Osteoblast (primary cell): ENCODE measurements at places on chromosomes 3 and 15. TPM values are rescaled to one million over a fixed set of nuclear protein-coding genes. Genes with fewer than 3 reads are reported as not detected.

Gene CISH
- 1.1 and 1.2 TPM in 2 replicates for total RNA-seq

DNA sequence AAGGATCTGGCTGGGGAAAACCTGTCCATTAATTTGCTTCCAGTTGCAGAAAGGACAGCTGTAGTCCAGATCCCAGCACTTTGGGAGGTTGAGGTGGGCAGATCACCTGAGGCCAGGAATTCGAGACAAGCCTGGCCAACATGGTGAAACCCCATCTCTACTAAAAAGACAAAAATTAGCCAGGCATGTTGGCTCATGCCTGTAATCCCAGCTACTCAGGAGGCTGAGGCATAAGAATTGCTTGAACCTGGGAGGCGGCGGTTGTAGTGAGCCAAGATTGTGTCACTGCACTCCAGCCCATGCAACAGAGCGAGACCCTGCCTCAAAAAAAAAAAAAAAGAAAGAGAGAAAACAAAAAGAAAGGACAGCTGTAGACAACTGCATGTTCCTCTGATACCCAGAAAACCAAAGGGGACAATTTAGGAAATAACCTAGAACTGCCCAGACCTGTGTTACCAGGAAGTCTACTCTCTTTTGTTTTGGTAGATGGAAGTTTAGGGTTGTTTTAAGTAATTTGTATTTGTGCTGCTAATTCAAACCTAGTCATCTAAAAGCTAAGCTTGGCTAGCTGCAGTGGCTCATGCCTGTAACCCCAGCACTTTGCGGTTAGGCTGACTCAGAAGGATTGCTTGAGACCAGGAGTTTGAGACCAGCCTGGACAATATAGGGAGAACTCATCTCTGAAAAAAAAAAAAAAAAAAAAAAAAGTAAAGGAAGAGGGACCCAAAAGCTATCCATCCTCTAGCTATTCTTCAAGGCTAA is 22.7 kb downstream of the EXD1 start:
- H3K4me1 ChIP-seq: peaks cover 3% of the 10 kb centered on the region
- H3K27ac ChIP-seq: no peak overlapping the region
- no peak for DNase-seq

- DNase-seq: no peak
- no peaks in the 10 kb centered on the region for H3K4me1 ChIP-seq
- peaks cover 10% of the 10 kb centered on the region for H3K27me3 ChIP-seq
- no peak overlapping the region for H3K27ac ChIP-seq
- no peak overlapping the region for H3K4me3 ChIP-seq
These were observed 189.8 kb upstream of the PROK2 start for GRCh38 chr3:71974786-71975185.

Gene AADACL2
- not detected in 2 replicates for total RNA-seq

DNA sequence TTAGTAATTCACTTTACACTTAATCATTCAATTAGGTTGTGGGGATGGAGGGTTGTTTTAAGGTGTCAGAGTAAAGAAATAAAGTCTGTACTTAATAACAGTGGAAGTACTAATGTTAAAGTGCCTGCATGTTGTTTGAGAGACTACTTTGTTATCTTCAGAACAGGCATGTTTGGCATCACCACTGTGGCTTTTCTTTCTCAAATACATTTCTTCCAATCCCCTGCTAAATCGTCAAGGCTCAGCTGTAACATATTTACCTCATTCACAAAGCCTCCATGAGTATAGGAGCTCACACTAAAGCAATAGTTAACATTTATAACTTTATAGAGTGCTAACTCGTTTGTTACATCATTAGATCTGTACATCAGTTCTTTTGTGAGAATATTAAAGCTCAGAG is 2.6 kb downstream of the TIMMDC1 start:
- H3K27me3 ChIP-seq: no peaks in the 10 kb centered on the region
- no peak for DNase-seq
- H3K27ac ChIP-seq: peak overlapping the region; percentile 14
- no peak overlapping the region for H3K4me3 ChIP-seq

DNA sequence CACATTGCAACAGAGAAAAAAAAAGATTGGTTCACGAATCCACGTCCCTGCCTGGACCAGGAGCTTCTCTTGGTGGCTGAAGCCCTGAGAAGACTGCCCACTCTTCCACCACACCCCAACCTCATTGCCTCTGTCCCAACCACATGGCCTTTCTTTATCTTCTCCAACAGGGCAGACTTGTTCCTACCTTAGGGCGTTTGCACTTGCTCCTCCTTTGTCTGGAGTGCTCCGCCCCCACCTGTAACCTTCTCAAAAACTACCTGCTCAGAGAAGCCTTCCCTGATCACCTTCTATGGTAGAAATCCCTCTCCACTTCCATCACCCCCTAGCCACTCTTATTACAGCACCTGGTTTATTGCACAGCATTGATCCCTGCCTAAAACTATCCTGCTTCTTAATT is 64.7 kb downstream of the ITGA11 start:
- H3K27me3 ChIP-seq: no peaks in the 10 kb centered on the region
- H3K4me3 ChIP-seq: no peak overlapping the region
- H3K36me3 ChIP-seq: peaks cover 81% of the 10 kb centered on the region
- no peak overlapping the region for H3K27ac ChIP-seq

DNA sequence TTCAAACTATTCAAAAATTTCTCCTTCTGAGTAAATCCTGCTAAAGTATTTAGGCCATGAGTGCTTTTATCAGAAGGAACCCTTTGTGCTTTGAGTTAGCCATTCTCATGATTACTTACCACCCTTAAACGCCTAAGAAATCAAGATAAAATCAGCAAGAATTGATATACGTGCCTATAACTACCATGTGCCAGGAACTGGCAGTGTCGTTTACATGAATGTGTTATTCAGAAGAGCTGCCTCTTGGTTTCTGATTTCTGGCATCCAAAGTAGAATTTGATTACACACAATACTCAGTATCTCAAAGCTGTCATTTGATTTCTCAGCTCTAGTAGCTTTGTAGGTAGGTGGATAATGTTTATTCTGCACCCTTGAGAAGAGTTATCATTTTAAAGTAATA is 351.3 kb upstream of the CCDC54 start:
- H3K36me3 ChIP-seq: no peaks in the 10 kb centered on the region
- no peak overlapping the region for H3K27ac ChIP-seq
- no peak overlapping the region for H3K4me3 ChIP-seq
- H3K27me3 ChIP-seq: no peaks in the 10 kb centered on the region

- H3K27me3 ChIP-seq: no peaks in the 10 kb centered on the region
- H3K27ac ChIP-seq: no peak overlapping the region
- H3K36me3 ChIP-seq: peaks cover 21% of the 10 kb centered on the region
- no peak for DNase-seq
These were observed 80.9 kb upstream of the RPL32 start for GRCh38 chr3:12922306-12922705.
